Activated gamma-delta T cell treated with anti-CD3 and anti-CD28 coated beads, Interleukin-2, amount 50 U/mL, for 16 hours (primary cell): ENCODE measurements at places on chromosomes 3 and 15.

- DNase-seq, result no peak
Measured at GRCh38 chr3:86051058-86051457, 939.9 kb downstream of the VGLL3 start.

GRCh38 chr3:13619661-13620230 lies 70.8 kb downstream of the FBLN2 start:
- DNase-seq, result no peak

DNA sequence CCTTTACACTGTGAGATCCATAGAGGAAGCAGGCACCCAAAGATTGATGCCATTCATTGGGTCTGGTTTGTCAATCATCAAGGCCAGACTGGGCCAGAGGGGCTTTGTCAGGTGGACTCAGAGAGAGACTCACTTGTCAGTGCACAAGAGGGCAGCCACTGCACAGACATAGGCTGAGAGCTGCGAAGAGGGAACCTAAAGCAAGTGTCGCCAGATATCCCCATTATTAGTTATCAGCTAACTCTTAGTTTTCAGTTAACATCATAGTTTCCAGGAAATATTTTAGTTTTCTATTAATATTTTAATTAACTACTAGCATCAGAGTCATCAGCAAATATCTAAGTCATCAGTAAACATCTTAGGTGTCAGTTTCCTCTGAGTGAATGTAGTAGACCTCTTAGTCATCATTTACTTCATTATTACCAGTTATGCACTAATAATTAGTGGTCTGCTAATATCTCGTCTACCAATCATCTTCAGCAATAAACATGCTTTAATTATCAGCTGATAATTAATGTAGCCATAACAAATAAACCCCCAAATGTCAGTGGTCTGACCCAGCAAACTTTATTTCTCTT lies 41.7 kb upstream of the LIMD1 start:
- no peak for DNase-seq

DNA sequence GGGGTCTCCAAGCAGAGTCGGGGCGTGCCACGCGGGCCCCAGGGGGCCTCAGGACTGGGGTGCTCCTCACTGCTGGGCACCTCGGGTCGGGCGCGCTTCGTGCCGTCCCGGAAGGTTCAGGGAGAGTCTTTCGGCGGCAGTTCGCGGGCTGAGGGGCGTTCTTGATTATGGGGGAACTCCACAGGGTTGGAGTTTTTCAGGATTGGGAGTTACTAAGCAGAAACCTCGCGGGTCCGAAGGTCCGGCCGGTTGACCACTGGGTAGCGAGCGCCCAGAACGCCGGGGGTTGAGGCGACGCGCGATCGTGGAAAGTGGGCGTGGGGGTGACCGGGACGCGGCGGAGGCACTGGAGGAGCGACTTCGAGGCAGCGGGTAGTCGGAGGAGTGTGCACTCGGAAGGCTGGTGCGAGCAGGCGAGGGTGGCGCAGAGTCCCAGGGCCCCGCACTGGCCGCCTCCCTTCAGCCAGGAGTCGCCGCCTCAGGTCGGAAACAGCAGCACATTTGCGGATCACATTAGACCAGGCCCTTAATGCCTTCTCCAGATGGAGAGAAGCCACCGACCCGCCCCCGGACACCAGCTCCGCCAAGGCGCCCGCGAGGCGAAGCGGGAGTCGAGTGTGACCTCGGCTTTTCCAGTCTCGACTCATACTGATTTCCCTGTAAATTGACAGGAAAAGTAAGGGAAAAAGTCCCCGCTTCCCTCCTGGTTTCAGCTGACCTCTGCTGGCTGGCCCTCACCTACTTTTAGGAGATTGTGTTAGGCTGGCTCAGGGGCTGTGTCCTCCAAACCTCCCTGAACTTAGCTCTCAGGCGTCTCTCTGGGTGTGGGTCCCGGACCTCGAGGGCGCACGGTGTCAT lies 685 bp downstream of the ADAMTSL3 start:
- no peak for DNase-seq

GRCh38 chr15:47794252-47794914 lies 77.1 kb downstream of the SEMA6D start:
- no peak for DNase-seq

GRCh38 chr15:31461375-31461774 lies 134.7 kb downstream of the KLF13 start:
- DNase-seq, result no peak

GRCh38 chr3:20250786-20251185 lies 64.8 kb upstream of the SGO1 start:
- DNase-seq, result no peak

DNA sequence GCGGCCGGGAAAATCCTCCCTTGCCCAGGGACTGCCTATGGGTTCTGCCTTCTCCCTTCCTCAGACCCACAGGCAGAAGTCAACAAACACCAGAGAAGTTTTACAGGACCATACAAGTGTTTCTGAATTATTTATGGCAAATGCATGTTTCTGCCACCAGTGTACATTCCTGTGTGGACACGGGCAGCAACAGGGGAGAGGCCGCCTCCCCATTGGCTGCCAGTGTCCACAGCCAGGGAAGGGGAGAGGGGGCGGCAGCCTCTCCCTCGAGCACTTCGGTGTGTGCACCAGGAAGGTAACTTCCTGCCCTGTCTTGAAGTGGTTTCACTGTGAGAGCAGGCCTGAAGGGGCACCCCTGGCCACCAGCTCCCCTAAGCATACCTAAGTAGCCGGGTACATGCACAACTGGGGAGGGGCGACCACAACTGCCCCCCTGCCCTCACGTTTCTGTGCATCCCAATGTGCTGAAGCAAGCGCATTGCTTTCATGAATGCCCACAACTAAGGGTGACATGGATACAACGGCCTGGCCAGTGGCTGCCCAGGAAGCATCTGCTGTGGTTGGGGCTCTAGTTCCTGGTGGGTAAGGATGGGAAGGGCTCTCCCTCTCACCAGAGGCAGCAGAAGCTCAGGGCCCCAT lies 14.8 kb upstream of the SHISA5 start:
- DNase-seq, result no peak

DNA sequence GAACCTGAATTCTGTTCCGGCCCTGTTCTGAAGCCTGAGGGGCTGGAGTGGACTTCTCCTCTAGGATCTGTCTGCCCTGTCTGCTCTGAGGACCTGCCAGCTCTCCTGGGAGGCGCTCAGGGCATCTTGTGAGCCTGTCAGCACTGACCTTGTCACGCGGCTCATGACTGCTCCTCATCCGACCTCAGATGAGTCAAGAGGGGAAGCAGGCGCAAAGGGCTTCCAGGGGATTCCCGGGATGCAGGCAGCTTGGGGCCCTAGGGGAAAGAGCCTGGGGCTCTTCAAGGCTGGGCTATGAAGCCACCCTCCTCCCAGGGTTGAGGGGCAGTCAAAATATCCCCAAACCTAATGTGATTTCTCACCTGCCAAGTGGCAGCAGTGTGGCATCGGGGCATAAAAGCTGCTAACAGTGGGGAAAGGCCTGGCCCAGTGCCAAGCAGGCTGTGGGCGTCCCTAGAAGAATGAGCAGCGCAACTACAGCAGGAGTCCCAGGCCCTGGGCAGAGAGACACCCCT lies 27.6 kb upstream of the ANKDD1A start:
- DNase-seq, result peak; percentile 67

GRCh38 chr3:101950985-101951733 lies 101.8 kb downstream of the NFKBIZ start:
- no peak for DNase-seq

DNA sequence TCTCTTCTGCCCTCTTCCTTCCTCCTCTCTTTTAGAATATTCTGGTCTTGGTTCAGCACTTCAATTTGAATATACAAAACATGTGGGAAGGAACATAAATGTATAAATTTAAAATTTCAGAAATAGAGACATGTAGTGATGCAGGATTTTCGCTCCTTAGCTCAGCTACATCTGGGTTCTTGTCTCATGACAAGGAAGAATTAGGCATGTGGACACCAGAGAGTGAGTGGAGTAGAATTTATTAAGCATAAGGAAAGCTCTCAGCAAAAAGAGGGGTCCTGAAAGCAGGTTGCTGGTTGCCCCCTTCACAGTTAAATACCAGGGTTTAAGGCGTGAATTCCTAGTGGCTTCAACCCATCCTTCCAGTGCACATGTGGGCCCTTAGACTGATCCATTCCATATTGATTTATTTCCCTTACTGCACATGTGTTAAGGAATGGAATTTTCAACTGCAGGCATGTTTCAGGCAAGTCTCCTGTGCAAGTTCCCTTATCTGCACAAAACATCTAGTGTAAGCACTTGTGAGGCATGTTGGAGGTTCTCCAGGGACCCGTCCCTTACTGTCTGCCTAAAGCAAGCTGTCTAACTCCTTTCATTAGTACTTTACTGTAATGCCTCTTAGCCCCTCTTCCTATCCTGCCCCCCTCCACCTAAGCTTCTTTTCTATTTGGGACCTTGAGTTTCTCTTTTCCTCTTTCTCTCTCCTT lies 133.2 kb upstream of the STRIT1 start:
- no peak for DNase-seq

GRCh38 chr3:170079536-170080165 lies 41.9 kb downstream of the GPR160 start:
- no peak for DNase-seq

DNA sequence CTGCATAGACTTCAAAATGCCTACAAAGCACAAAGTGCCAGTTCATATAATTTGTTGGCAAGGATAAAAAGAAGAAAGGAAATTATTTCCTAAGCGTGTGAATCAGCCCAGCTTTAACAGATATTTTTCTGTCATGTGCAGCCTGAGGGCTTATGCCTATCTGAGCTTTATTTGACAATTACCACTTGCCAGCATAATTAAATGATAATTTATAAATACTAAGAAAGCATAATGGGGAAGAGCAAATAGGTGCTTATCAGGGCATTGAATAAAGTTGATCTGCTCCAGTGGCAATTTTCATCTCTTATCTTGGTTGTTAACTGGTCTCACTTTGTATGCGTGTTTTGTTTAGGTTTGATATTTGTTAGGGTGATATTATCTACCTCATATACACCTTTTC lies 313.4 kb upstream of the DNAJC19 start:
- DNase-seq, result no peak

GRCh38 chr3:22372292-22373062 lies 621.5 kb upstream of the ZNF385D start:
- DNase-seq, result no peak

DNA sequence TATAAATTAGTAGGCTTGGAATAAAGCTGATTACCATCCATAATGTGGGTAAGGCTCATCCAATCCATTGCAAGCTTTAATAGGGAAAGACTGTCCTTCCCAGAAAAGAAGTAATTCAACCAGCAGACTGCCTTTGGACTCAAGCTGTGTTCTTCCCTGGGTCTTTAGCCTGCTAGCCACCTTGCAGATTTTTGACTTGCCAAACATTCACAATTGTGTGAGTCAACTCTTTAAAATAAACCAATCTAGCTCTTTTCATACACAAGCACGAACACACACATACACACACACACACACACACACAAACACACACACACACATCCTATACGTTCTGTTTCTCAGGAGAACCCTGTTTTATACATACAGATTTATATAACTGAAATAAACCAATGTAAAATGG lies 248.1 kb downstream of the NAALADL2 start:
- DNase-seq, result no peak

GRCh38 chr15:67077641-67078215 lies 12.3 kb downstream of the SMAD3 start:
- no peak for DNase-seq

- DNase-seq, result no peak
Measured at GRCh38 chr3:125192190-125193035, 20.1 kb downstream of the SLC12A8 start.

DNA sequence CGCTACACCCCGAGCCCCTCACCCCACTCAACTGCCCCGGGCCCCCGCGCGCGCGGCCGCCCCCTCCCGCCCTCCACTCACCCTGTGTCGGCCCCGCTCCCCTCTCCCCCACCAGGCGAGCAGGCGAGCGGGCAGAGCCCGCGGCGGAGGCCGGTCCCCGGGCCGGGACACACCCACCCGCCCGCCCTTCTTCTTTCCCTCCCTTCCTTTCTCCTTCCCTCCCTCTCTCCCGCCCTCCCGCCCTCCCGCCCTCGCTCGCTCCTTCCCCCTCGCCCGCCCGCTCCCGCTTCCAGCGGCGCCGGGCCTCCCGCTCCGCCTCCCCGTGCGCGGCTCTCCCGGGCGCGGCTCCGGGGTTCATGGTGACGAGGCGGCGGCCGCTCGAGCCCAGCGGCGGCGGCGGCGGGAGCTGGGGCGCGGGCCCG lies at the start of gene CTDSPL:
CTDSPL (plus strand) TSS at position 261 of the 422 bp plus-strand sequence. CDS start 320 bp downstream, outside the sequence.
- no peak for DNase-seq

DNA sequence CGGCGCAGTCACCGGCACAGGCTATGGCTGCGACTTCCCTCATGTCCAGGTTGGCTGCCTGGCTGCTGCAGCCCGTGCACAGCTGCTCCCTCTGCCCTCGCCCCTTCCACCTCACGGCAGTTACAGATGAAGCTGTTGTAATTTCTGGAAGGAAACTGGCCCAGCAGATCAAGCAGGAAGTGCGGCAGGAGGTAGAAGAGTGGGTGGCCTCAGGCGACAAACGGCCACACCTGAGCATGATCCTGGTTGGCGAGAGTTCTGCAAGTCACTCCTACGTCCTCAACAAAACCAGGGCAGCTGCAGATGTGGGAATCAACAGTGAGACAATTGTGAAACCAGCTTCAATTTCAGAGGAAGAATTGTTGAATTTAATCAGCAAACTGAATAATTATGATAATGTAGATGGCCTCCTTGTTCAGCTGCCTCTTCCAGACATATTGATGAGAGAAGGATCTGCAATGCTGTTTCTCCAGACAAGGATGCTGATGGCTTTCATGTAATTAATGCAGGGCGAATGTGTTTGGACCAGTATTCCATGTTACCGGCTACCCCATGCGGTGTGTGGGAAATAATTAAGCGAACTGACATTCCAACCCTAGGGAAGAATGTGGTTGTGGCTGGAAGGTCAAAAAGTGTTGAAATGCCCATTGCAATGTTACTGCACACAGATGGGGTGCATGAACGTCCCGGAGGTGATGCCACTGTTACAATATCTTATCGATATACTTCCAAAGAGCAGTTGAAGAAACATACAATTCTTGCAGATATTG lies 13.2 kb upstream of the GNB4 start:
- no peak for DNase-seq

DNA sequence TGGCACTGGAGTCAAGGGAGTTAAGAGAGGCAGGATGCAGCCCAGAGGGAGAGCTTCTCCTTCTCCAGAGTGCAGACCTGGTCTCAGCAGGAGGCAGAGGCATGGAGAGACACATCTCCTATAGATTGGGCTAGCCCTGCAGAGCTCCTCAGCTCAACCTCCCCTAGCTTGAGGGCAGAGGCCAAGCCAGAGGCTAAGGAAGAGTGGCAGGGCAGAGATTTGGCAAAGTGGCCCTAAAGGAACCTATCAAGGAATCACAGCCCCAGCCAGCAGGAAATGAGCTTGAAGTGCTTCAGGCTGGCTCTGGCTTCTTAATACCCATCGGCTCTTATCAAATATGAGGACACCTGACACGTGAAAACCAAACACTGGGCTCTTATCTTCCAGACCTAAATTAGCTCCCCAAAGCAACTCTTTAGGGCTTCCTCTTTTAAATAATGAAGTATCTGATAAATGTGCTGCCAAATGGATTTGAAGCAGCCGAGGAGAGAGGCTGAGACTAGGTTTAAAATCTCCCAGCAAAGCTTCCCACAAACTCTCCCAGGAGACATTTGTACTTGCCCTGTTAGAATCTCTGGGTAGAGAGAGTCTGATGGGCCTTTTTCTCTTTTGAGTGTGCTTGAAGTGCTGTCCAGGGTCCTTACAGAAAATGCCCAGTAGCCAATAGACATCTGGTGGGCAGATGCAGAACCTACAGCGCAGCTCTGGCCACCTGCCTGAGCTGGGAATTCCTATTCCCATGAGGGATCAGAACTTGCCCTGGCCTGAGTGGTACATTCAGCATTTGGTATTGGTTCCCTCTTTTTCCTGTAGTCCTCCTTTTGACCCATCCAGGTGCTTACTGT lies 271.4 kb downstream of the CLSTN2 start:
- DNase-seq, result no peak

- DNase-seq, result no peak
Measured at GRCh38 chr3:37329465-37329864, 155.1 kb upstream of the LRRFIP2 start.

- DNase-seq, result no peak
Measured at GRCh38 chr3:48708481-48708889, 8.5 kb downstream of the IP6K2 start.
